Activated CD8-positive, alpha-beta memory T cell treated with anti-CD3 and anti-CD28 coated beads, Interleukin-2, amount 50 U/mL, for 4 hours (primary cell): ENCODE measurements at places on chromosomes 2 and 18.

GRCh38 chr2:102391565-102391964, 31.4 kb upstream of the IL18RAP start:
- no peak for DNase-seq

DNA sequence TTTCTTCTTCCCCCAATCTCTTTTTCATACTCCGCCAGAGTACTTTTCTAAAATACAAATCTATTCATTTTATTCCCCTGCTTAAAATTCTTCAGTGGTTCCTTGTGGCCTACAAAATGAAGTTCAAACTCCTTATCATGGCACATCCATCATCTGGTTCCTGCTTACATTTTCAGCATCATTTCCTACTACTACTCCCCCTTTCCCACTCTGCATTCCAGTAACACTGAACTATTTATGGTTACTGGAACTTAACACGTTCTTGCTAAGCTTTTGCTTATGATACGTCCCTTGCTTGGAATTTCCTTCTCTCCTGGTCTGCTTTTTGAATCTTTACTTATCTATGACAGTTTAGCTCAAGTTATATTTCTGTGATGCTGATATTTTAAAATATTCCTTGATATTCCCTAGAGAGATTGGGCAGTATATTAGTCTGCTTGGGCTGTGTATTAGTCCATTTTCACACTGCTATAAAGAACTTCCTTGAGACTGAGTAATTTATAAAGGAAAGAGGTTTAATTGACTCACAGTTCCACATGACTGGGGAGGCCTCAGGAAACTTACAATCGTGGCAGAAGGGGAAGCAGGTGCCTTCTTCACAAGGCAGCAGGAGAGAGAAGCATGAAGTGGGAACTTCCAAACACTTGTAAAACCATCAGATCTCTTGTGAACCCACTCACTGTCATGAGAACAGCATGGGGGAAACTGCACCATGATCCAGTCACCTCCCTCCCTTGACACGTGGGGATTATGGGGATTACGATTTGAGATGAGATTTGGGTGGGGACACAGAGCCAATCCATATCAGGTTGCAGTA, 53.2 kb downstream of the BMPR2 start:
- no peak for DNase-seq

DNA sequence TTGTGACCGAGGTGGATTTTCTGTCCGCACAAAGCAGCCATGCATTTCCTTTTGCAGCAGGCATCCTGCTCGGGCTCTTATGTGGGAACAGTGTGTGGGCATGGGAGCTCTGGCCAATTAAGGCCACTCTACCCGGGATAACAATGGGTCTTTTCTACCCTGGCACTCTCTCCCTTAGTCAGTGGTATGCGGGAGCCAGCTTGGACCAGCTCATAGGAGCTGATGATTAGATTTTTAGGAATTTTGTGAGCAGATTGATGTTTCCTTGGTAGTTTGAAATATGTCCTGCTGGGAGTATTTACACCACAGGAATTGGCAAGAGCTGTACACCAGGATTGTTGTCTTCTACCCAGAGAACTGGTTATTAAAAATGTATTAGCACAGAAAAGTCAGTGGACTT, 89.3 kb downstream of the SPP2 start:
- DNase-seq, result no peak

DNA sequence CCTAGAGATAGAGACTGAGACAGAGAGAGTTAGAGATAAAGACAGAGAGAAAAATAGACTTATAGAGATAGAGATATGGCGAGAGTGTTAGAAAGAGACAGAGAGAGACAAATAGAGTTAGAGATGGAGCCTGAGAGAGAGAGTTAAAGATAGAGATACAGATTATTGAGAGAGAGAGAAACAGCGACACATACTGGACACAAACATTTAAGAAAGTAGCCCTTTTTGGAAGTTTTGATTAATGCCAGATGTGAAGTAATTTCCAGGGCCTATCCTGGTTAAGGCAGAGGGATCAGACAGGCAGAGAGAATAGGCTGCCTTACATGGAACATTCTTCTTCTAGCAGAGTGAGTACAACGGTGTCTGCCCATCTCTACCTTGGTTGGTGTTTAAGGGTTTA, 311.6 kb upstream of the CDH7 start:
- DNase-seq, result no peak

GRCh38 chr2:223488814-223489213, 113.3 kb downstream of the SCG2 start:
- no peak for DNase-seq

- DNase-seq, result no peak
These were observed 11.2 kb downstream of the SLC40A1 start for GRCh38 chr2:189569295-189569910.

- DNase-seq, result no peak
These were observed 13.6 kb upstream of the IRS1 start for GRCh38 chr2:226813148-226813701.

DNA sequence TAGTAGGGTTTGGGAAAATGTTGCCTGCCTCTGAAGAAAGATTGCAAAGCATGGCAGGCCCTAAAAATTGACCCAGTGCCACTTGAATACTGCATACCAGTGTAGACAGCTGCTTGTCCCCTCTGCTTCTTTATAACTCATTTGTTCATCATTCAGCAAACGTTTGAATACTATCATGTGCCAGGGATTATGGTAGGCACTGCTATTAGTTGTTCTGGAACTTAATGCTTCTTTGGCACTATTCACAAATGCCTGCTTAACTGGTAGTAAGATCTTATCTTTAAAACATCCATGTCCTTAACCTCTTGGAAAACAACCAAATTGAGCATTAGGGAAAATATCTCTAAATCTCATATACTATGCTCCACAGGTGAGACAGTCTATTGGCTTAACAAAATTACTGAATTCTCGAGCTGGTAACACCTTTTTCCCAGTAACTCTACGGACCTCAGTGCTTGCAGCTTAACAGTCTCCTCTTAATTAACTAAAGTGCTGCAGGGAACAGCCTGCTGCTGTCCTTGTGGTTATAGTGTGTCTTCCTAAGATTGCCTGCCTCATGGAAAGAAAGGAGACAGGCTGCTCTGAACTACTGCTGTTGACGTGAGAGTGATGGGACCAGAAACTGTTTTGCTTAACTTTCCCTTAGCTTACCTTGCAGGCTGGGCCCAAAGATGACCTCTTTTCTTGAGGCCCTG, 93.2 kb downstream of the MIB1 start:
- DNase-seq, result no peak

GRCh38 chr2:173631127-173631460, 276.4 kb downstream of the CDCA7 start:
- no peak for DNase-seq

DNA sequence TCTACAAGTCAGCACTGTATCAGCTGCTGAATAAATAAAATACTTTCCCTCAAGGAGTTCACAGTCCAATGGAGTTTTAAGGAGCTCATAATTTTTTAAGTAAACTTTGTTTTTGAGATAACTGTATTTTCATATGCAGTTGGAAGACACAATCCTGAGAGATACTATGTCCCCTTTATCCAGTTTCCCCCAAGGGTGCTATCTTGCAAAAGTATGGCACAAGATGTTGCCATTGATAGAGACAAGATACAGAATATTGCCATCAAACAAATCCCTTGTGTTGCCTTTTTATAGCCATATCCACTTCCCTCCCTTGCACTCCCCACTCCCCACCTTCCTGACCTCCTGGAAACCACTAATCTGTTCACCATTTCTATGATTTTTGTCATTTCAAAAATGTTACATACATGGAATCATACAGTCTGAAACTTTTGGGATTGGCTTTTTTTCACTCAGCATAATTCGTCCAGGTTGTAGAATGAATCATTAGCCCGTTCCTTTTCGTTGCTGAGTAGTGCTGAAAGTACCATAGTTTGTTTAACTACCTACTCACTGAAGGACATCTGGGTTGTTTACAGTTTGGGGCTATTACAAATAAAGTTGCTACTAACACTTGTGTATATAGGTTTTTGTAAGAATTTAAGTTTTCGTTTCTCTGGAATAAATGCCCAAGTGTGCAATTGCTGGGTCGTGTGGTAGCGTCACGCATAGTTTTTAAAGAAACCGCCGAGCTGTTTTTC, 30.2 kb upstream of the SERTAD2 start:
- DNase-seq, result no peak

DNA sequence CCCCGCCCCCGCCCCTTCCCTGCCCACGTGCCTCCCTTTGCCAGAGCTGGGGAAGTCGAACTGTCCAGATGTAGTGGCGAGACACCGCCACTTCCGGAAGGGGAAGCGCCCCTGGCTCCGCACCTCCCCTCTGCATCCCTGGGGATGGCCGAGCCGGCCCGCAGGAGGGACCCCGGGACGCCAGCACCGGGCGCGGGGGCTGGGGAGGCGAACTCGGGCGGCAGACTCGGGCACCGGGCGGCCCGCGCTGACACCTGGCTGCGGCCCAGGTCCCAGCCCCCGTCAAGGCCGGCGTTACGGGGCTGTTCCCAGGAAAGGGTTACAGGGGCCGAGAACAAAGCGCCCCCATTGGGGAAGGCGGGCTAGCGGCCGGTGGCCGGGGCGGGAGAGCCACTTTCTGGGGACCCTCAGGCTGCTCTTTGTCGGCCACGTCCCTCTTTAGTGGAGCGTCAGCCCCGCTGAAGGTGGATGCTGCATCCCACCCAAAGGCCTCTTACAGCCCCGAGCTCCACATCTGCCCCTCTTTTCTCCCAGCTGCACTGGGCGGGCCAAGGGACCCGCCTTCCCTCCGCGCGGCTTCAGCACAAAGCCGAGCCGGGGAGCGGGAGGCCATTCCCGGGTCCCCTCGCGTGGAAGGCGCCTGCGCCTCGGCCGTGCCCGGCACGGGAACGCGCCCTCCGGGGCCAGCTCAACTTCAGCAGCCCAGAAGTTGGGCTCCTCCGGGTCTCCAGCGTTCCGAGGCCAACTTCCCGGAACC, 1.3 kb downstream of the SDC1 start:
- DNase-seq, result no peak

- DNase-seq, result no peak
These were observed 281.2 kb upstream of the PARD3B start for GRCh38 chr2:204264085-204264553.

GRCh38 chr2:38430196-38430595, 53.1 kb upstream of the ATL2 start:
- DNase-seq, result no peak

- DNase-seq, result no peak
These were observed 11.6 kb upstream of the EIF2AK2 start for GRCh38 chr2:37168217-37168981.
